ENCODE measurements at places on chromosomes 5 and 9. TPM values are rescaled to one million over a fixed set of nuclear protein-coding genes. Genes with fewer than 3 reads are reported as not detected.

Gene SLC36A3
- not detected for total RNA-seq

Gene GM2A
- total RNA-seq: 24.5 TPM

Gene WHRN
- 21.9 TPM for total RNA-seq

DNA sequence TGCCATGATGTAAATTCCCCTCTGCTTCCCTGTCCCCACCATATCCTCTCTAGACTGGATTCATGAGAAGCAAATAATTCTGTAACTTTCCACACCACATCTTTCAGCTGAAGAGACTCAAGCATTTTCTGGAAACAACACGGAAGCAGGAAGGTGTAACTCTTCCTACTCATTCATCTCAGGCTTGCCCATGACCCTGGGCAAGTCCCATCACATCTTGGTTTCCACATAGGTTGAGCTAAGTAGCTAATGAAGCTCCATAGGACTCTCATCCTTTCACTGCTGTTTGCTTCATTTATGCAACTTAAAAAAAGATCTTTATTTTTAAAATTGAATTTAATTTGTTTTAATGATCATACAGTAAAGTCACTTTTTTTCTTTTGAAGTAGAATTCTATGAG lies 32.7 kb upstream of the STARD4 start:
- no peak for DNase-seq

DNA sequence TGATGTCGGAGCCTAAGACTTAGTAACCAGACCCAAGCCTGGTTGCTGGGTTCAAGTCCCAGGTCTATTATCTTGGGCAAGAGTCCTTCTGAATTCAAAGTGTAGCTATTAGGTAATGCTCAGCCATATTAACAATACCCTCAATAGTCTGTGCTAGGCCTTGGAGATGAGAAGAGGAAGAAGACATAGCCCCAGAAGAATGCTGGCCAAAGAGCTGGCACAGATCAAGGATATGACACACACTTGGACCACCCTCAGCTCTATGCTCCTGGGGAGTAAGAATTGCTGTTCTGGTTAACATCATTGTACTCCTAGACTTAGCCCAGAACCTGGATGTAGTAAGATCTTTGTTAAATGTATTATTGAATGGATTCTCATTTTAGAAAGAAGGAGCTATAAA lies 426.7 kb downstream of the CDK5RAP2 start:
- no peak for DNase-seq

DNA sequence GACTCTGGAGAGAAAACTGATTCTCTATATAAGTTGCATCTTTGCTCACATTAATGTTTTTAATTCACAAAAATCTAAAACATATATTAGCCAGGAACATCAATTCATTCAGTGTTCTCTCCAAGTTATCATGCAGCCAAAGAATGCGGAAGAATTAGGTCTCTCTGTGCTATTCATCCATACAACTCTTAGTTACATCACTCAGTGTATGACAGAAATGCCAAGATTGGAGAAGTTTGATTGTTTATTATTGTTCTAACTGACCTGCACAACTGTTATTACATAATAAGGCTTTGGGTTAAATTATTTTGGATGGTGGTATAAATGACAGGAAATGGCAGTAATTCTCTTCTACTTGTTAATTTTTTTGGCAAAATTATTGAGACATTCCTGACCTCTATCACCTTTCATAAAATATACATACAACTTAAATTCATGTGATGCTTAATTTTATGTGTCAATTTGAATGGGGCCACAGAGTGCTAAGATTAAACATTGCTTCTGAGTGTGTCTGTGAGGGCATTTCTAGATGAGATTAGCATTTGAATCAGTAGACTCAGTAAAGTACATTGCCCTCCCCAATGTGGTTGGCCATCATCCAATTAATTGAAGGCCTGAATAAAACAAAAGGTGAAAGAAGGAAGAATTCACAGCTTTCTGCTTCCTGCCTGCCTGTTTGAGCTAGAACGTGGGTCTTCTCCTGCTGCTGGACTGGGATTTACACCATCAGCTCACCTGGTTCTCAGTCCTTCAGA lies 70.2 kb downstream of the NR2F1-AS1 start:
- DNase-seq: no peak

All from PC-9 (cell line).